ENCODE measurements at places on chromosomes 7 and 10. TPM values are rescaled to one million over a fixed set of nuclear protein-coding genes. Genes with fewer than 3 reads are reported as not detected.

- peak; percentile 23 for DNase-seq
Observed at GRCh38 chr10:11429439-11430052, 181.9 kb downstream of the USP6NL start.

DNA sequence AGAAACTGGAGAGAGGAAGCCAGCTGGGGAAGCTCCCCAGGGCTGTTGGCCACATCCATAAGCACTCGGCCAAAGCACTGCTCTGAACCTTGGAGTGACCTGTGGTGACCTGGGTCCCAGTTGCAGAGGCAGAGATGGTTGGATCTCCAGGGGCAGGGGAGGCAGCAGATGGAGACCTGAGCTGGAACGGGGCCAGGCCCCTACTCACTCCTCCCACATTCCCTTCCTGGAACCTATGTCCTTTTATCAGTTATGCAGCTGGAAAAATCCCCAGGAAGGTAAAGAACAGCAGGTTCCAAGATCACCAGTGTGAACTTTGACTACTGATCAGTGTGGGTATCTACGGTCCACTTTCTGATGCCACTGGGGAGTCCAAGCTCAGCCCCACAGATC, 9.6 kb upstream of the PNLIPRP2 start:
- DNase-seq: no peak

The ANK3 gene
- 4.5 TPM for total RNA-seq

The NEUROD6 gene
- total RNA-seq: not detected

GRCh38 chr7:151059367-151060112, at the start of gene SLC4A2:
Gene SLC4A2 (plus strand): TSS chr7:151059589. CDS start chr7:151061988, 2,399 bp downstream.
- DNase-seq: peak; percentile 82

DNA sequence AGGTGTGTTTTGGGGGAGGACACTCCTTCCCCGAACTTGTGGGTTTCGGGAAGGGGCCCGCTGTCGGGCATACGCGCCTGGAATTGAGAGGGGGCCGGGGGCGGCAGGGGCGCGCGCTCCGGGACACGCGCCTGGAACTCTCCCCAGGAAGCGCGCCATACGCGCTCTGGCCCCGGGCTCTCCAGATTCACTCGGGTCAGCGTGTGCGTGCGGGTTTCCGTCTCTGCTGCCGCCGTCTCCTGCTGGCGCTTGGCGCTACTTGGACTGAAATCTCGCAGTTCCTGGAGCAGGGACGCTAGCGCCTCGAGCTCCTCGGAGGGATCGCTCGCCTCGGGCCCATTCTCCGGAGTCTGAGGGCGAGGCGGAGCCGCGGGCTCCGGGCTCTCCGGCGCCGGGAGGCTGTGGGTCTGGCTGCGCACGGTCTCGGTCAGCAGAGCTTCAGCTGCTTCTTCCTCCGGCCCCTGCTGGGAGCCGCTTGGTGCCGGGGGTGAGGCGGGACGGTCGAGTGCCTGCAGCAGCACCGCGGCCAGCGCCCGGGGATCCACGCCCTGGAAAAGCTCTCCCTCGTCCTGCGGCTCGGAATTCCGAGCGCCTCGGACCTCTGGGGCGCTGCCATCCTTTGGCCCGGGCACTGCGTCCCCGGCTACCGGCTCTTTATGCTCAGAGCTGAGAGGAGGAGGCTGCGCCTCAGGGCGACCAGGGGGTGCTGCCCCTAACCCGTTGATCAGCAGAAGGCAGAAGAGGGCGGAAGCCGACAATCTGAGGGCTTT, 1.1 kb downstream of the VGF start:
- peak; percentile 74 for DNase-seq

GRCh38 chr10:30788307-30788706, 158.8 kb upstream of the LYZL2 start:
- peak; percentile 45 for DNase-seq

The COBL gene
- total RNA-seq: 0.46 TPM

DNA sequence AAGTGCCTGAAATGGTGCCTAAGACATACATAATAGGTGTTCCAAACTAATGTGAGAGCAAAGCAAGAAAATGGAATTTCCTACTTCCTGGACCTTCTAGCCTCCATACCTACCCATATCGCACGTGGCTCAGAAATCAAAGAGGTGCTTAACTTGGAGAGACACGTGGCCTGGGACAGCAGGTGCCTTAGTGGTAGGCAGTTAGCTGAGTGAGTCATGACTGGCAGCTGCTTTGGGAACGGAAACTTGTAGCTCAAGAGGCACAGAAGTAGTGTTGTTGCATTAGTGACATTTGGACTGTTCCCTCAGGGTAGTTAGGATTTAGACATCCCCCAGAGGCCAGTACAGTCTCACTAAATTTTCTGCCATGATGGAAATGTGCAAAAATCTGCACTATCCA, 12.0 kb upstream of the BMPER start:
- peak; percentile 92 for DNase-seq

- DNase-seq: no peak
Observed at GRCh38 chr10:31937371-31937770, 8.7 kb upstream of the ARHGAP12 start.

DNA sequence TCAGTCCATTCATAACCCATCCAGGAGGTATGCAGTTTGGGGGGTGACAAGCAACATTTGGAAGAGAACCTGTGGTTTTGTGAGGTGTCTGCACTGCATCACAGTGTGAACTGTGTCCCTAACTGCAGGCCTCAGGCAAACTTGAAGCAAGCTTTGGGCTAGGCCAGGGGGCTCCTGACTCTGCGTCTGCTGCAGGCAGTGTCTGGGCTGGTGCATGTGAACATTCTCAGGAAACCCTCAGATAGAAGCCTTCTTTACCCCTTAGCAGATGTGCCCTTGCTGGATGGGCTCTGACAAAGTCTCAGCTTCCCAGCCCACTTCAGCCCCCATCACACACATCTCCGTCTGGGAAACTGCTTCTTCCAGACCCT, 61.0 kb downstream of the VIPR2 start:
- DNase-seq: no peak

The RARRES2 gene
- 9.4 TPM for total RNA-seq

DNA sequence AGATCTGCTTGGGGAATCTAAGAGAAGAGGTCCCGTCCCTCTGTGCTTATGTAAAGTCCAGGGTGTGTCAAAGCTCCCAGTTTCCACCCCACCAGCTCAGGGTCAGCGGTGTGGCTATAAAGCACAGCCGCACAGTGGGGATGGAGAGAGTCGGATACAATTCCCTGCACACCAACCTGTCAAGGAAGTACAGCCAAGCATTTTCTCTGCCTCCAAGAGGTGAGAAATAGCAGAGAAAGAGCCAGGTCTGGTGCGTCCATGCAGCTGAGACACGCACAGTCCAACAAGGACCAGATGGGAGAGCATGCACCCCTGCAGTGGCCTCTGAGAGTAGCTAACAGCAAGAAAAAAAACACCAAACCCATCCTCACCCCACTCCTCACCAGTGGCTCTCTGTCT, 61.3 kb upstream of the WAC start:
- no peak for DNase-seq

The OR9A2 gene
- not detected for total RNA-seq

GRCh38 chr10:76405922-76406321, 974.5 kb downstream of the LRMDA start:
- no peak for DNase-seq

DNA sequence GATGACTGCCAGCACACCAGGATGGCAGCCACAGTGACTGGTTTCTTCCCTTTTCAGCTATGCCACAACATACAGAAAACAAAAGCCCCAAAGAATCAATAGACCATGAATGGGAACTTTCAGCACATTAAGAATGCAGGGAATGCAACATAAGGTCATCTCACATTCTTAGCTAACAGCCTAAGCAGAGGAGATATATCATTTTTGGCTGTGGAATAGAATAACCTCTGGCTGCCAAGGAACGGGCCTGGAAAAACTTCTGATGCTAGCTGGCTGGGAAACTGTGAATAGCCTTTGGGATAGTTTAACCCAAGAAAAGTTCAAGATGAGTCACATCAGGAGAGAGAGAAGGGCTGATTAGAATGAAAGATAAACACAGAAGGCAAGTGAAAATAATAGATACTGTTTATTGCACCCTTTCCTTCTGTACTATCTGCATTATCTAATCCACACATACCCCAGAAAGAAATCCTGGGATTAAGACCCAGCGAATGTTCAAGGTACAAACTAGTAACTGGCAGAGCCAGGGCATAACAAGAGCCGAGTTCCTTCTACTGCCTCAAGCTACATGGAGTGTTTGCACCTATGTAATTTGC, 169.2 kb downstream of the SEMA3A start:
- peak; percentile 90 for DNase-seq

The SPDYE1 gene
- total RNA-seq: not detected

The FHIP2A gene
- 19.3 TPM for total RNA-seq

DNA sequence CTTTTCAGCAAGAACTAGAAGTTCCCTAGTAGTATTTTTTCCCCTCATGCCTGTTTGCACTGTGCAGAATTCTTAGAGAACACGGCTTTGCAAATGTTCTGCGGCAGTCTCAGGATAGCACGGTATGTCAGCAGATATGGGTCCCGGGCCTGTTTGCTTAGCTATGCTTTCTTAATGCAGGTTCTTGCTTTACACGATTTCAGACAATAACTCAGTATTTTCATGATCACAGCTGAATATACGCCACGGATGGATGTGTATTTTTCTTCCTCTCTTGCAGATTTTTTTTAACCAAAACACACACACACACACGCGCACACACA, 137.3 kb downstream of the HECW1 start:
- no peak for DNase-seq

DNA sequence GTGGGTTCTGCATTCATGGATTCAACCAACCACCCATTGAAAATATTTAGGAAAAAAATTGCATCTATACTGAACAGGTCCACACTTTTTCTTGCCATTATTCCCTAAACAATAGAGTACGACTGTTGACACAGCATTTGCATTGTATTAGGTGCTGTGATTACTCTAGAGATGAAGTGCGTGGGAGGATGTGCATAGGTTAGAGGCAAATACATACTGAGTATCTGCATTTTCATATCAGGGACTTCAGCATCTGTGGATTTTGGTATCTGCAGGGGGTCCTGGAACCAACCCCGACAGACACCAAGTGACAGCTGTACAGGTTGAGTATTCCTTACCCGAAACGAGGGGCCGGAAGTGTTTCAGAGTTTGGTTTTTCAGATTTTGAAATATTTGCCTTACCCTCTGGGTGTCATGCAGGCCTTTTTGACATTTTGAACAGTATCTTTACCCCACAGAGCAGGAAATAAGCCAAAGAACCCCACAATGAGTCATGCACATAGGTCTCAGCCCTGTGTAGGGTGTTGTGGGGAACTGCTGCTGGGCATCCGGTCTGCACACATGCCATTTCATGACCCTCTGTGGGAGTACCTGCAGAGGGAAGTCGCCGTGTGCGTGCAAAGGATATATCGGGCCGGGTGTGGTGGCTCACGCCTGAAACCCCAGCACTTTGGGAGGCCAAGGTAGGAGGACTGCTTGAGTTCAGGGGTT, 14.5 kb downstream of the NUDT5 start:
- peak; percentile 43 for DNase-seq

DNA sequence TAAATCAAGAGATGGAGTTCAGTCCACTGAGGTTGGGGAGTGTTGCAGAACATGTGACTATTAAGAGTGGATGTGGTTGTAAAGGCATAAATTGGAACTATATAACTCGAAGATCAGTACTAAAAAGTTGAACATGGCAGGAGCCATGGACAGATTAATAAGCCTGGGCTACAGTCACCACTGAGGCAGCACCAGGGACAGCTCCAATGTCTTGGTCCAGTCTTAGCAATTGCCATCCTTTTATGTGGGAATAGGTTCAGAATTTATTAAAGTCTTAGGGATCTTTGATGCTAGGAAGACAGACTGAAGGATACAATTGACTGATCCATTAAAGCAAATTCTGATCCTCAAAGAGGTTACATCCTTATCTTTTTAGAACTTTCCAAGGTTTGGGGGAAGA, 156.6 kb downstream of the ADRA2A start:
- peak; percentile 10 for DNase-seq

The PRTFDC1 gene
- total RNA-seq: 1.6 TPM

DNA sequence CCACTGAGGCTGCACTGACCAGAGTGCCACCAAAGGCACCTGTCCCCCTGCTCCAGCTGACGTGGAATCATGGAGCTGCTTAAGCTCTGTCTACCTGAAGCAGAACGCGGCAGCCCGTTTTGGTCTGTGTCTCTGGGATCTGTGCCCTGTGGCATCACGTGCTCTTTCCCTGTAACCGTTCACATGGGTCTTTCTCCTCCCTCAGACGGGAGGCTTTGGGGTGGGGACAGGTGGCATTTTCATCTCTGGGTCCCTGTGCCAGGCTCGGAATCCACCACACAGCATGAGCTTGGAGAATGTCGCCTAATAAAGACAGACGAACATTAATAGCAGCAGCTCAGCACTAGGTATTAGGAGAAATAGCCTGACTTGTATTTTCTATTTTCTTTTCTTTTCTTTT, 1.6 kb upstream of the ADAP1 start:
- no peak for DNase-seq

The SLC12A9 gene
- 23.0 TPM for total RNA-seq

DNA sequence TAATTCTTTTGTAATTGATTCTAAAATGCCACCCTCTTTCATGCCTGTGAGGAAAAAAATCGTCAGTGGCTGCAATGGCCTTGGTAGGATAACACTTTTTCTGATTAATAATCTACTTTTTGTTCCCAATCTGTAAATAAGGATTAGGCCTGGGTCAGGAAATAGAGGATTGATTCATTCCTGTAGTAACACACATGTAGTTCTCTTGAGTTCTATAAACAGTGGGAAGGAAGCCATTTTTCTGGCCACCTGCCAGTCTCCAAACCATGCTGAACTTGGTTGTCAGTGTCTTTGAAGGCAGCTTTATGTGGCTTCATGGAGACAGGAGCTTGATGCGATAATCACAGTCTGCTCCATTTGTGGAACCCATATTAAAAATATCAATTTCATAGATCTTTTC, 169.3 kb upstream of the NFE2L3 start:
- DNase-seq: no peak

The PTF1A gene
- not detected for total RNA-seq

DNA sequence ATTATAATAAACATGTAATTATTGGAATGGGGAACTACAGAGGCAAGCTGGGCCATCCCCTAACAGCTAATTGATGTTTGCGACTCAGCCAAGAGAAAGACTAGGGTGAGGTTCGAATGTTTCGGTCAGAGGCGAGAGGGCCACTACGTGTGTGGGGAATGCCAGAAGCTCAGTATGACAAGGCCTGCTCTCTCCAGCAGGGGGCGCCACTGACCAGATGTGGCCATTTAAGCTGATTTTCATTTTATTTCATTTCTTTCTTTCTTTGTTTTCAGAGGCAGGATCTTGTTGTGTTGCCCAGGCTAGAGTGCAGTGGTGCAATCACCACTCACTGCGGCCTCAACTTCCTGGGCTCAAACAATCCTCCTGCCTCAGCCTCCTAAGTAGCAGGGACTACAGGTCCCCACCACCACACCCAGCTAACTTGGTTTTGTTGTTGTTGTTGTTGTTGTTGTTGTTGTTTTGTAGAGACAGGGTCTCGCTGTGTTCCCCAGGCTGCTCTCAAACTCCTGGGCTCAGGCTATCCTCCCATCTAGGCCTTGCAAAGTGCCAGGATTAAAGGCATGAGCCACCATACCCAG, 38.1 kb downstream of the TMEM130 start:
- DNase-seq: peak; percentile 31

The EPHB6 gene
- 0.32 TPM for total RNA-seq

The ASIC3 gene
- 2.2 TPM for total RNA-seq

The SPDYE8 gene
- not detected for total RNA-seq

The CLRN3 gene
- total RNA-seq: not detected

DNA sequence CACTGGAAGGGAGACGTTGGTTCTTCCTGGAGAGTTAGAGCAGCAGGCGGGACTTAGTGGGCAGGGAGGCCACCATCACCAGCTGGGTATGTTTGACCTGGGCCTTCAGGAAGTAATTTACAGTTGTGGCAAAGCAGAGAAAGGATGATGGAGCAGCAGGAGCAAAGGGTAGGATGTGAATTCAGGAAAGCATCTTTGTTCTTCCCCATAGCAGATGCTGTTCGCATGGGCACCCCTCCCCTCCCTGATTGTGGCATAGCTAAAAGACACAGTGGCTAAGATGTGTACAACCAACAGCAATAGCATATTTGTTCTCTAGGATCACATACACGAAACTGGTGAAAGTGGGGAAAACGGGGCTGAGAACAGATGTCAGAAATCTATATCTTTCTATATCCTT, 56.3 kb upstream of the ITPRID1 start:
- no peak for DNase-seq
